ENCODE measurements at places on chromosomes 6 and 20. TPM values are rescaled to one million over a fixed set of nuclear protein-coding genes. Genes with fewer than 3 reads are reported as not detected.

DNA sequence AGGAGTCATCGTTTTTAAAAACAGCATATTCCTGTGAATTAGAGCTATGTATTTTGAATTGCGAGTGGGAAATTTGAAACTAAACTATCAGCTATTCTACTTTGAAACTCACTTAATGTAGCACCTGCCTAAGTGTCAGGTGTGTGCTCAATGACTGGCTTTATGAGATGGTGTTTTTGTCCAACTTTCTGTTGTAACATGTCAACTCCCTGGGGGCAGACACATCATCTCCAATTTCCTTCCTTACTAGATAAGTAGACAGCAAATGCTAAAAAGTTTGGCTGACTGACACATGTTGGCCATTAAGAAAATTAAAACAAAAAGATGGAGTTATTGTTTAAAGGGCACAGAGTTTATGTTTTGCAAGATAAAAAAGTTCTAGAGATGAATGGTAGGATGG, 226.9 kb downstream of the TFAP2B start:
- no peak for DNase-seq
- H3K27me3 ChIP-seq = no peaks in the 10 kb centered on the region
- H3K27ac ChIP-seq = no peak overlapping the region

GRCh38 chr20:54062812-54063280, 7.5 kb downstream of the BCAS1 start:
- peaks cover 4% of the 10 kb centered on the region for H3K4me1 ChIP-seq
- no peaks in the 10 kb centered on the region for H3K36me3 ChIP-seq
- no peak for DNase-seq
- no peaks in the 10 kb centered on the region for H3K27me3 ChIP-seq

DNA sequence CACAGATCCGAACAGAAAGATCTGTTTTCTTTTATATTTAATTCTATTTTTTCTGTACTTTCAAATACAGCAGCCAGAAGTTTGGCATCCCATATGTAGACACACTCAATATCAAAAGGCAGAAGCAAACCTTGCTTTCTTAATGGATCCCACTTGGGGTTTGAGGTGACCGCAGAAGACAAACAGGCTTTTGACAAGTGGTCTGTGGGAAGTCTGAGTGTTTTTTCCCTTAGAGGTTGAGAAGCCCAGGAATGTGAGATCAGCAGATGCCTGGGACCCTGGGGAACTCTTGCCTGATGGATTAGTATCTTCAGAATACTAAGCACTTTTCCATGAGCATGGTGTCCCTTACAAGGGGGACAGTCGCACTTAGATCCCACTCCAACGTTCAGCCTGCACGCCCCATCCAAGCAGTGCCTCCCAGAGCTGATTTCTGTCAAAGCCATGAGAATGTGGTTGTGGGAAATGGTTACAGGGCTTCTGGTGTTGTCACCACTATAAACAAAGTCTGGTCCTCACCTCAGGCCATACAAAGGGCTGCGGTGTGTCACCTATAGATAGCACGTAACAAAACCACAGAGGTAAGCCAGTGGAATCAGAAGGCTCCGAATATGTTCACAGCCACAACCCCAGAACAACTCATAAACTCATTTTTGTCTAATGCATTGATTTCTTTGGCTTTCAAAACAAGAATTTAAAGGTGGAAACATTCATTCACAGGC, 12.7 kb downstream of the IL17F start:
- H3K4me1 ChIP-seq = peaks cover 23% of the 10 kb centered on the region
- H3K36me3 ChIP-seq = no peaks in the 10 kb centered on the region
- DNase-seq = no peak
- no peak overlapping the region for H3K27ac ChIP-seq
- no peaks in the 10 kb centered on the region for H3K27me3 ChIP-seq

DNA sequence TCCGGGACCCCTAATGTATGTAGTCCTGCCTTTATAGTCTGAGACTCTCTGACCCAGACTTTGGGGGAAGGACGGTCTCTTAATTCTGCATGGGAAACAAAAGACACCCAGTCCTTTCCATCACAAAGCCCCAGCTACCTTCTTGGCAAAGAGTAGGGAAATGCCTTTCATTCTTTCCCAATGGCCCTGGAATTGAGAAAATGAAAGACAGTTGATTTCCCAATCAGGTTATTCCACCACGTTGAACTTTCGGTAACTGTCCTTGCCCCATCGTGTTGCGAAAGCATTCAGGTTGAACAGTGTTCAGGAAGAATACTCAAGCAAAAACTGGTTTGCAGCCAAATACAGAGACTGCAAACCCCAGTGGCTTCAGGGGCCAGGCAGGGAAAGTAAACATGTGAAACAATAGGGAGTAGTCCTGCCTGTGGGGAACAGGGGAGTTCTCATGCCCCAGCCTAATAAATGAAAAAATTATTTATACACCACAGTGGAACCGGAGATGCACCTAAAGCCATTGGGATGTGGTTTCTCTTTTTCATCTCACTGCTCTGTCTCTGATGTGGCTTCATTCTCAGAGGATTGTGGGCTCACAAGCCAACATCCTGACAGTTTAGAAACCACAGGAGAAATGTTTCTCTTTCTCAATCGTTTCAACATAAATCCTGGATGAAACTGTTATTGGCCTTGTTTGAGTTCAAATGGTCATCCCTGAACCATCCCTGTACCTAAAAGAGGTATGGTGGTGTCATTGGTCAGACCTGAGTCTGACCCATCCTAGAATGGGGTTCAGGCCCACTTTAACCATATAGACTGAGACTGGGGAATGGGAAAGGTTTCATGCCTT, 44.2 kb upstream of the SLC9A8 start:
- no peaks in the 10 kb centered on the region for H3K36me3 ChIP-seq
- no peaks in the 10 kb centered on the region for H3K27me3 ChIP-seq
- peak overlapping the region; percentile 72 for H3K27ac ChIP-seq
- no peaks in the 10 kb centered on the region for H3K4me1 ChIP-seq

GRCh38 chr20:61129311-61129710, 122.8 kb upstream of the CDH4 start:
- H3K27me3 ChIP-seq = peaks cover 28% of the 10 kb centered on the region
- H3K4me3 ChIP-seq = no peak overlapping the region
- no peak overlapping the region for H3K27ac ChIP-seq
- H3K4me1 ChIP-seq = no peaks in the 10 kb centered on the region
- H3K36me3 ChIP-seq = no peaks in the 10 kb centered on the region

The PLCB4 gene
- 9.7 TPM for polyA plus RNA-seq

DNA sequence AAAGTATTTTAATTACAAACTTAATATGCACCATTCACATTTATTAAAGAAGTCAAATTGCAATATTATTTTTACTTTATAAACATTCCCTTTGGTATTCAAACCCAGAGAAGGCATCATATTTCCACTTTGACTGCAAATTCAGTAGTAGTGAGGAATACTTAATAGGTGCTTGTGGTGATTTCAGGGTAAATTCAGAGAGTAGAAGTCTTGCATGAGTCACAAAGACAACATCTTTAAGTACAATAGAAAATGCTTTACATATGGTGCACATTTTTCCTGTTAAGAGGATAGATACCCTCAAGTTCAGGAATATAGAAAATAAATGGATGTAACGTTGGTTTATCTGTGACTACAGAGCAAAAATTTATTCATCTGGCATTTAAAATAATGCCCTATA, 390.2 kb downstream of the TENT5A start:
- no peak overlapping the region for H3K4me3 ChIP-seq
- DNase-seq = no peak
- no peaks in the 10 kb centered on the region for H3K27me3 ChIP-seq
- H3K27ac ChIP-seq = no peak overlapping the region

DNA sequence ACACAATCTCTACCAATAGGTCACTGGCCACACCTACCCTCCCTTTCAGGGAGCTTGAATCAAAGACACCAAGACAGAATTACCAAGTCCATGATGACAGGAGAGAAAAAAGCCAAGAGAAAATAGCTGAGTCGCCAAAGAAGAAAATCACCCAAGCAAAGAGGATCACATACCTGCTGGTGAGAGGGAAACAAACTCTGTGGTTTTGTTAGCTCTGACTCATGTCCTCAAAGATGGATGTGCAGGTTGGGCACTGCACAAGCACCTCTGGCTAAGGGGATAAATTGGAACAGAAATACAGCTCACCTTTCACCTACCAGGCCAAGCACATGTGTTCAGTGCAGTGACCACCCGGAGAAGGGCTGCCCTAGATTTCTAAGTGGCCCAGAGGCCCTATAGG, 114.8 kb downstream of the TFAP2A start:
- H3K36me3 ChIP-seq = no peaks in the 10 kb centered on the region
- no peak overlapping the region for H3K4me3 ChIP-seq
- H3K4me1 ChIP-seq = no peaks in the 10 kb centered on the region
- H3K27ac ChIP-seq = no peak overlapping the region

The PNPLA1 gene
- polyA plus RNA-seq = 0.46 TPM

- peaks cover 35% of the 10 kb centered on the region for H3K27me3 ChIP-seq
- H3K4me3 ChIP-seq = no peak within 1 kb of the TSS
- no peaks in the 10 kb centered on the region for H3K36me3 ChIP-seq
- H3K27ac ChIP-seq = no peak within 1 kb of the TSS
- peaks cover 18% of the 10 kb centered on the region for H3K4me1 ChIP-seq
Measured at GRCh38 chr20:3084283-3084985, at the start of gene AVP. TSS of gene AVP (minus strand) at chr20:3084724. CDS start at chr20:3084674, 50 bp downstream.

- no peaks in the 10 kb centered on the region for H3K27me3 ChIP-seq
Measured at GRCh38 chr6:17628873-17629272, 28.8 kb downstream of the FAM8A1 start.

DNA sequence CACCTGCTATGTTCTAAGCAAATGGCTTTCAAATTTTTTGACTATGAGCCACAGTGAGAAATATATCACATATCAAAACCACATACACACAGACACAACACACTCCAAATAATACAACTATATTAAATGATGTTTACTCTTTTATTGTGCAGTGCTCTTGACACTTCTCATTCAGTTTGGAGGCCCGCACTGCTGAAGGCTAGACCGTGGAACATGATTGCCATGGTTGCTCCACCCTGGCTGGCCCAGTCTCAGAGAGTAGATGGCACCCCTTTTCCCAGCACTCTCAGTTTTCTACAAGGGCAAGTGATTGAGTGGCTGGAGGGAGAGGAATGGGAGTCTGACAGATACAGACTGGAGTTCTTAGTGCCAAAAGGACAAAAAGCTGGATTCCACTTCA, 86.9 kb downstream of the SH3BGRL2 start:
- no peaks in the 10 kb centered on the region for H3K36me3 ChIP-seq
- no peaks in the 10 kb centered on the region for H3K4me1 ChIP-seq
- no peaks in the 10 kb centered on the region for H3K27me3 ChIP-seq
- no peak overlapping the region for H3K27ac ChIP-seq
- no peak overlapping the region for H3K4me3 ChIP-seq
- no peak for DNase-seq

GRCh38 chr6:42336431-42336830, 115.3 kb downstream of the TRERF1 start:
- no peaks in the 10 kb centered on the region for H3K27me3 ChIP-seq
- H3K27ac ChIP-seq = no peak overlapping the region
- peaks cover 9% of the 10 kb centered on the region for H3K4me1 ChIP-seq
- no peak for DNase-seq
- no peak overlapping the region for H3K4me3 ChIP-seq

DNA sequence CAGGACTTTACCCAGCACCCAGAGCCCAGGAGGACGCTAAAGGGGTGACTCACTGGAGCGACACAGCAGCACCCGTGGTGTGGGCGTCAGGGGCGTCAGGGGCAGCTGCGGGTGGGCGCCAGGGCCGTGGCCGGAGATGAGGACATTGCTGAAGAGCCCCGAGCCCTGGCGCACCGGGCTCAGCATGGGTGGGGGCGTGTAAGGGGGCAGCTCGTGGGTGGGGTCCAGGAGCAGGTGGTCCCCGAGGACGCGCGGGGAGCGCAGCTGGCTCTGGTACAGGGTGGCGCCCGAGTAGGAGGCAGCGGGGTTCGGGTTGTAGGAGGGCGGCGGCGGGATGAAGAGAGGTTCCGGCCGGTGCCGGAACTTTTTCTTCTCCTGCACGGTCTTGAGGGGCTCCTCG, 41.6 kb upstream of the MRPS10 start:
- H3K27ac ChIP-seq = no peak overlapping the region
- no peaks in the 10 kb centered on the region for H3K27me3 ChIP-seq
- no peaks in the 10 kb centered on the region for H3K4me1 ChIP-seq
- peaks cover 7% of the 10 kb centered on the region for H3K36me3 ChIP-seq
- DNase-seq = no peak
- H3K4me3 ChIP-seq = no peak overlapping the region

The MUCL3 gene
- not detected for polyA plus RNA-seq

GRCh38 chr6:13496513-13497190, 9.3 kb upstream of the GFOD1 start:
- no peak overlapping the region for H3K4me3 ChIP-seq
- H3K27ac ChIP-seq = no peak overlapping the region
- no peaks in the 10 kb centered on the region for H3K4me1 ChIP-seq
- no peak for DNase-seq

DNA sequence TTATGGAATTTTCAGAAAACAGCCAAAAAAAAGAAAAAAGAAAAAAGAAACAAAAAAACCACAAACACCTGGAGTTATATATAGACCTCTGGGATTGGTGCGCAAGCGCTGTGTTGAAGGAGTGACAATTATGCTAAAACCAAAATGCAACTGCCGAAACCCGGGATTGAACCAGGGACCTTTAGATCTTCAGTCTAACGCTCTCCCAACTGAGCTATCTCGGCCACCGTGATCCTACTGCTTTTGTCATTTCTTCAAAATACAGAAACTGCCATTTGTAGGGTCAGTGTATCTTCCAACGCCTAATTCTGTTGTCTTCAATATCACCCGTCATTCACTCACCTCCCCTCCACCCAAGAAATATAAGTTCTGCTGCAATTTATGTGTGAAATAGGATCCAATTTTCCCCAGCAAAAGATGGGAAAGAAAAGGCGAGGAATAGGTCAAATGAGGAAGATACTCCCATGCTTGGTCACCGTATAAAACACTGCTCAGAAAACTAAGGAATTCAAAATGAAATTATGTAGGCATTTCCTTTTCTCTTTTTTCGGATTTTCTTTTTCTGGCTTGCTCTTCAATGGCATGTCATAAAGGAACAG, 116.0 kb downstream of the TRIM27 start:
- H3K27me3 ChIP-seq = peaks cover 64% of the 10 kb centered on the region
- H3K36me3 ChIP-seq = no peaks in the 10 kb centered on the region
- no peak overlapping the region for H3K27ac ChIP-seq
- no peak for DNase-seq
- H3K4me3 ChIP-seq = no peak overlapping the region

- H3K27me3 ChIP-seq = no peaks in the 10 kb centered on the region
- no peak for DNase-seq
- H3K36me3 ChIP-seq = peaks cover 35% of the 10 kb centered on the region
- H3K4me3 ChIP-seq = peak overlapping the region; percentile 76
- peak overlapping the region; percentile 99 for H3K27ac ChIP-seq
- H3K4me1 ChIP-seq = no peaks in the 10 kb centered on the region
Measured at GRCh38 chr6:108566406-108566805, 5.7 kb downstream of the FOXO3 start.

- DNase-seq = no peak
- H3K27me3 ChIP-seq = no peaks in the 10 kb centered on the region
- no peak overlapping the region for H3K4me3 ChIP-seq
- H3K4me1 ChIP-seq = no peaks in the 10 kb centered on the region
Measured at GRCh38 chr20:58264271-58264670, 35.8 kb upstream of the ANKRD60 start.

GRCh38 chr6:145003145-145003544, 718.0 kb downstream of the UTRN start:
- no peaks in the 10 kb centered on the region for H3K27me3 ChIP-seq
- H3K4me3 ChIP-seq = no peak overlapping the region
- no peak overlapping the region for H3K27ac ChIP-seq
- H3K36me3 ChIP-seq = no peaks in the 10 kb centered on the region
- H3K4me1 ChIP-seq = no peaks in the 10 kb centered on the region

- peaks cover 17% of the 10 kb centered on the region for H3K4me1 ChIP-seq
- no peak for DNase-seq
- peak overlapping the region; percentile 46 for H3K4me3 ChIP-seq
- H3K36me3 ChIP-seq = no peaks in the 10 kb centered on the region
- no peaks in the 10 kb centered on the region for H3K27me3 ChIP-seq
Measured at GRCh38 chr20:62860924-62861691, 514 bp downstream of the TCFL5 start.

GRCh38 chr6:109393157-109393885, 11.1 kb upstream of the CD164 start:
- no peak for DNase-seq
- H3K4me1 ChIP-seq = no peaks in the 10 kb centered on the region
- no peak overlapping the region for H3K27ac ChIP-seq
- H3K4me3 ChIP-seq = no peak overlapping the region
